ENCODE measurements at places on chromosomes 7 and 10.

DNA sequence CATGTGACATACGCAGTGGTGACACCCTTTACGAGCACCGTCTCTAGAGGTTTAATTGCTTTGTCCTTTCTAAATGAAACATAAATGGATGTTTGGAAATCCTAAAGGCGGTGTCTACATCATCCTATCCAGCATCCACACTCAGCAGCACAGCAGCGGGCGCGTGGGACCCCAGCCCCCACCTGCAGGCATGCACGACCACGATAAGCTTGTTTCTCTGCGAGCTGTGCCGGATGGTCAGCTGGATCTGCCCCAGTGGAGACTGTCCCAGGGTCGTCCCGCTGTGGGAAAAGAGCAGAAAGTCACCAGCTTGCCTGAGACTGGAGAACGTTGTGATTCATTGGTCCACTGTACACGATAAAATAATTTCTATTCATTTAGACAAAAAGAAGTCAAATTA, 34.2 kb upstream of the NCAPG2 start:
- DNase-seq: no peak

GRCh38 chr10:49620841-49621378, 7.1 kb downstream of the CHAT start:
- DNase-seq: no peak

DNA sequence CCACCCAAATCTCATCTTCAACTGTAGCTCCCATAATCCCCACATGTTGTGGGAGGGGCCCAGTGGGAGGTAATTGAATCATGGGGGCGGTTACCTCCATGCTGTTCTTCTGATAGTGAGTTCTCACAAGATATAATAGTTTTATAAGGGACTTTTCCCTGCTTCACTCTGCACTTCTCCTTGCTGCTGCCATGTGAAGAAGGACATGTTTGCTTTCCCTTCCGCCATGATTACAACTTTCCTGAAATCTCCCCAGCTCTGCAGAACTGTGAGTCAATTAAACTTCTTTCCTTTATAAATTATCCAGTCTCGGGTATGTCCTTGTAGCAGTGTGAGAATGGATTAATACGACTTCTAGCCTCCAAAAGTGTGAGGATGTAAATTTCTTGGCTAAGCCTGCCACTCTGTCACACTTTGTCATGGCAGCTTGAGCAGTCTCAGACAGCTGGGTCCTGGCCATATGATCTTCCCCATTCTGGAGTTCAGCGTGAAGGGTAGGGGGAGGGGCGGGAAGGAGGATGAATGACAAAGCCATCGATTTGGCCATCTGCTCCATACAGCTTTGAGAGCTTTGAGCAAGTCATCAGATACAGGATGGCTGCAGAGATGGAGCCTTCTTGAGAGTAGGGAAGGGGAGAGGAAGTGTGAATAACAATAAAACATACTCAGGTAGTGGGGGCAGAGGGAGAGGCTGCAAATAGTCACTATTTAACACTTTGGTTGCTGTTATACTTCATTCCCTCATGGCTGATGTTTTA, 19.1 kb upstream of the INPP5F start:
- no peak for DNase-seq

DNA sequence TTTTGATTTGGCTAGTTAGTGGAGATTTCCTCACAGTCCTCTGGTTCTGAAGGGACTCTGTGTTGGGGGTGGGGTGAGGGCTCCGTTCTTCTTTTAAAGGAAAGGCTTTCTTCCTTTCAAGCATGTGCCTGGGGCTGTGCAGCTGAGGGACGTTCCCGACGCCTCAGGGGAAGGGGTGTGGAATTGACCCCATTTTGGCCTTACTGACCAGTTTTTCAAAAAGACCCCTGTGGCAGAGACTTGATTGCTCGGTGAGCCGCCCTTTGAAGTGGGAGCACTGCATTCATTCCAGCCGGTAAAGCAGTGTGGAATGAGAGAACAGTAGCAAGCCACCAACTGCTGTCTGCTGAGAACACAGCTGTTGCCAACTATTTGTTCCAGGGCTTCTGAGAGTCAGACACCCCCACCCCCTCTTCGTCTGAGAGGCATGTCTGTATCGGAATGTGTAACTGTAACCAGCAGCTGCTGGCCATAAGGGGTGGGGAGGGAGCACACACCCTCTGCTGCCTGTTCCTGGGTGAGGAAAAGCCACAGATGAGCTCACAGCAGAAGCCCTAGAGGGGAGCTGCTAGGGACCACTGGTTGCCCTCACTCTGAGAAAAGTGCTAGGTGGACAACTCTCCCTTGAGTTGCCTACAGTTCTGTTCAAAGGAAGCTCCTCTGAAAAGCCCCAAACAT, 33.2 kb downstream of the WBP1L start:
- peak; percentile 53 for DNase-seq

DNA sequence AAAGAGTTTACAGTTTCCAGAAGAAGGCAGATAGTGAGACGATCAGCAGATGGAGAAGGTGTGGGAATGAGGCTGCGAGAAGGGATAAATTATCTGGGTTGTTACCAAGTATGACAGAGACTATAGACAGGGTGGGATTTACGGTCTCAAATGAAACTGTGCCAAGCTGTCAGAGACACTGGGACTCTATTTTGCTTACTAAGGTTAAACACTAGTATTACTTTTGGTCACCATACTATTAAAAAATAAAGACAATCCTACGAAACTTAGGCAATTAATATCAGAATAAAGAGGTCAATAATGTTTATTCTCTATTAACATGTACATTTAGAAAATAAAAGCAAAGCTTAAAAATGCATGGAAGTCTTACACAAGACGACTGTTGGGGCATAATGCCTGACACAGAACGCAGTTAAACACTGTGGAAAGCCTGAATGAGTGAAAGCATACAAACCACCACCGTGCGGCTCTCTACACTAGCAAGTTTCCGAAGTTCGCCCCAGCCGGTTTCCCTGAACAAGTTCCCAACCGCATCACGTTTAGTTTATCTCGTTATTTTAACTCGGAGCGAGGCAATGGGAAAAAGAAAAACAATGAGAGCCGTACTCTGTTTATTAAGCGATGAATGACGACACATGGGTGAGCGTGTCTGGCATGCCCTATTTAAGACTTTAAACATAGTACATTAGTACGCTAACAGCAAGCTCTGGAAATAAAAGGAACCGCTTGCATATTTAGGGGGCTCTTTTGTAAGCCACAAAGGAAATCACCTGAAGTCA, 909 bp upstream of the CC2D2B start:
- peak; percentile 69 for DNase-seq

DNA sequence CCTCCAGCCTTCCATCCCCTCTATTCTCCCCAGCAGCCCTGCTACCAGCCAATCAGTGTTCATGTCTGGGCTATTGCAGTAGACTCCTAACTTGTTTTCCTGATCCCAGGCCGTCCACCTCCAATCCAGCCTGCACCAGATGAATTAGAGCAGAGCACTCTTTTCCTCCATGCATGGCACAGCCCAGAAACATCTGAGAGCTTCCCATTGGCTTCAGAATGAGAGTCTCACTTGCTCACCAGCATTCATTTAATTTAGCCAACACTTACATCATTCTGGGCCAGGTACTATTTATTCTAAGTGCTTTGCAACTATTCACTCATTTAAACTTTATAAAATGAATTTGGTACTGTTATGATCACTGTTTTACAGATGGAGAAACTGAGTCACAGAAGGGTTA, 51.4 kb upstream of the DUSP5 start:
- DNase-seq: no peak

GRCh38 chr10:71220689-71221540, 8.5 kb downstream of the UNC5B start:
- DNase-seq: no peak

- peak; percentile 53 for DNase-seq
These were observed at the start of gene MKX for GRCh38 chr10:27745732-27746396. Gene MKX (minus strand): TSS chr10:27745819. CDS start chr10:27743415, 2,404 bp downstream.

DNA sequence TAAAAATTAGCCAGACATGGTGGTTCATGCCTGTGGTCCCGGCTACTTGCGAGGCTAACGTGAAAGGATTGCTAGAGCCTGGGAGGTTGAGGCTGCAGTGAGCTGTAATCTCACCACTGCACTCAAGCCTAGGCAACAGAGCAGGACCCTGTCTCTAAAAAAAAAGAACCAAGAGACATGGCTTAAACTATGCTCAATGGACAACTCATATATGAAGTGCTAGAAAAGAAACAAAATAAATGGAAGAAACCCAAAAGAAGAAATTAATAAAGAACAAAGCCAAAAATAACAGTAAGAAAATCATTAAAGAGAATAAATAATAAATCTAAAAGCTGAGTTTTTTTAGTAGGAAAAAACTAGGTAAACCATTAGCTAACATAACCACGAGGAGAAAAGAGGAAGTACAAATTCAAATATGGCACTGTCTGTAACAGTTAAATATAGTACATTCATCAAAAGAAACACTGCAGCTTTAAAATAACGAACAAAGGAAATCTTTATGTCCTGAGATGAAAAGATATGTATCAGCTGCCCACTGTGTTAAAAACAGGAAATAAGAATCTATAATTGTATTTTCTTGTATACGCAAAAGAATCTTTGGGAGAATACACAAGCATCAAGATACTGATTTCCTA, 48.7 kb downstream of the UPF2 start:
- DNase-seq: no peak

DNA sequence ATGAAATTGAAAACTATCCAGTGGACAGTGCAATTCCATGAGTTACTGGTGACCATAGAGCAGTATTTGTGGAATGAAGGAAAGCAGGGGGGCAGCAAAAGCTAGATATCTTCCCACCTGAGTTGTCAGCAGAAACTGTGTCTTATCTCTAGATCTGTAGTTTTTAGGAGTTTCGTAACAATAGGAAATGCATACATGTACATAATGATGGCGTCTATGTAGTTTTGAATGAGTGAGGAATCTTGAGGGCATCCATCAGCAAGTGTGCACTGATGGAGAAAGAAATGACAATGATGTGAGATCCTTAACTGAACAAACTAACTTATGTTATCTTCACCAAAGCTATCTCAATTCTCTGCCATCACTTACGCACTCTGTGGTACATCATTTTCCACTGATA, 114.5 kb downstream of the LRRC4 start:
- DNase-seq: no peak

GRCh38 chr7:16916105-16916639, 34.4 kb upstream of the AGR3 start:
- DNase-seq: no peak

GRCh38 chr10:66656499-66656898, 269.3 kb upstream of the LRRTM3 start:
- no peak for DNase-seq

- DNase-seq: no peak
These were observed 212.1 kb upstream of the KLF14 start for GRCh38 chr7:130946114-130946513.

GRCh38 chr10:59577984-59578383, 131.7 kb downstream of the SLC16A9 start:
- DNase-seq: no peak

GRCh38 chr7:132511387-132511786, 64.9 kb downstream of the PLXNA4 start:
- no peak for DNase-seq

DNA sequence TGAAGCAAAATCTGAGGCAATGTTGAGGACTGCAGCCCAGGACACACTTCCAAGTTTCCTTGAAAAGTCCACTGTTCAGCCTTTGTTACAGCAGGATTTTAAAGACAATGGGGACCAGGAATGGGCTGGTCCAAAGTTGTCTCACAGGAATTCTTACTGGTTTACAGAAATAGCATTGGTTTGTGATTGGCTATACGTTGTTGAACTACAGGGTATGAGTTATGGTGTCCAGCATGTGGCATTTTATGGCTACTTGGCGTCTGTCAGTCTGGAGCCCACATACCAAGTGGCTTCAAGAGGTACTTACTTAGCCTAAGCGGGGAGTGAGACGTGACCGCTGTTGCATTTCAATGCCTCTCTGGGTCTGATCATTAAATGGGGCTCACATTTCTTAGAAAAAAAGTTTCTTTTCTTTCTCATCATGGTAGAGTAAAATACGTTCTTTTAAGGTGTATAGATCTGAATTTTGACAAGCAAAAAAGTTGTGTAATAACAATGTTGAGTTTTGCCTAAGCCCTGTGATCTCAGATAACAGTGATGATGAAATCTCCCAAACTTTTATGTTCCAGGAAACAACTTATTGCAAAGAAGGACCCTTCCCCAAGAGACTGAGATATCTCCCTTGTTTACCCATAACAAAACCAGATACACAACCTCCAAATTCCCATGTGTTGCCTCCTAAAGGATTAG, 100.0 kb upstream of the TRIM24 start:
- no peak for DNase-seq

DNA sequence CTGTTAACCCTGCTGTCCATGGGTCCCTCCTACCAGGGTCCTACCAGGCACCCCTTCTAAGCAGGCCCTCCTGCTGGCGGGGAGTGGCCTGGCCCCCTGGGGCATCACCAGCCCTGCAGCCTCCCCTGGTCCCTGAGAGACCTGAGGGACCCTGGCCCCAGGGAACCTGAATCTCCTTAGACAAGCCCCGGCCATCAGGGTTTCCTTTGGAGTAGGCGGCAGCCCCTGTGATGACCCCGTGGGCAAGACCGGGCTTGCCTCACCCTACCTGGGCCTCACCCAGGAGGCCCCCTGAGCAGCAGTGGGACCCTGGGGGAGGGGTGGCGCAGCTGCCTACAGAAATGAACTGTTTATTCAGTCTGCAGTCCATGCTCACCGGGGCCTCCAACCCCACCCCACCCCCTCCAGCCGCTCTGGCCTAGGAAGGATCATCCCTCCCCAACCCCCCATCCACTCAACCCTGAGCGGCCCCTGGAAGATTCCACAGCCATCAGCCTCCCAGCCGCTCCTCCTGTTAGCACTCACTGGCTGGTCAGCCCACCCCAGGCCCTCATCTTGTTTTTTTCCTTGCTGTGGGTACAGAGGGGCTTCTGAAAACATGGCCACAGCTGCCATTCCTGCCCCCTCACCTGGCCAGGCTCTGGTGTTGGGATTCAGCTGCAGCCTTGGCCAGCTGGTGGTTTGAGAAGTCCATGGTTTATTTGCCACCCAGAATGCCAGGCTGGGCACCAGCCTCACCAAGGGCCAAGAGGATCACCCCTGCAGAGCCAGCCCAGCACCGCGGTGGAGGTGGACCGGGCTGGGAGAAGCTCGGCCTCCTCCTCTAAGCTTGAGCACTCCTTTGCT, 34.8 kb upstream of the CHST15 start:
- DNase-seq: no peak

DNA sequence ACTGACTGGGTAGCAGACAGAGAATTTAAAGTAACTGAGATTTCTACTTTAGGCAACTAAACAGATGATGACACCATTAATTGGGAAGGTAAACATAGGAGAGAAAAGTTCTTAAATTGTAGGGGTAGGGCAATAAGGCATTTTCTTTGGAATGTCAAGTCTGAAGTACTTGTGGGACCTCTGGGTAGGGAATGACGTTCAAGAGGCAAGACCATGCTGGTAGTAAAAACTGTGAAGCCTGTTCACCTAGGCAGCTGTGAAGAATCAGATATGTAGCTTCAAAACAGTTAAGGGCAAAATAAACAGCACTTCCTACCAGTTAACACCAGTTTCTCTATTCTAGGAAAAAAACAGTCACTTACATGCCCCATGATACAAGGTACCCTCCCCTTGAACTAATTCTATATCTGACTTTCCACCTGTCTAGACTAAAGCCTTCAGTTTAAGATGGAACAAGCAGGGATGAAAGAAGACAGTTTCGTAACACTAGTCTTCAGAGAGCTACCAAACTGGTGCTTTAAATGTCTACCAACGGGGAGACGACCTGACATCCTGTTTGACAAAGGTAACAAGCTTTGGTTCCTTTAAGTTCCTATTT, 63.1 kb upstream of the KCNIP2 start:
- DNase-seq: no peak

Data from activated CD8-positive, alpha-beta T cell treated with anti-CD3 and anti-CD28 coated beads for 36 hours (primary cell).